ENCODE measurements at places on chromosomes 13 and 19.

DNA sequence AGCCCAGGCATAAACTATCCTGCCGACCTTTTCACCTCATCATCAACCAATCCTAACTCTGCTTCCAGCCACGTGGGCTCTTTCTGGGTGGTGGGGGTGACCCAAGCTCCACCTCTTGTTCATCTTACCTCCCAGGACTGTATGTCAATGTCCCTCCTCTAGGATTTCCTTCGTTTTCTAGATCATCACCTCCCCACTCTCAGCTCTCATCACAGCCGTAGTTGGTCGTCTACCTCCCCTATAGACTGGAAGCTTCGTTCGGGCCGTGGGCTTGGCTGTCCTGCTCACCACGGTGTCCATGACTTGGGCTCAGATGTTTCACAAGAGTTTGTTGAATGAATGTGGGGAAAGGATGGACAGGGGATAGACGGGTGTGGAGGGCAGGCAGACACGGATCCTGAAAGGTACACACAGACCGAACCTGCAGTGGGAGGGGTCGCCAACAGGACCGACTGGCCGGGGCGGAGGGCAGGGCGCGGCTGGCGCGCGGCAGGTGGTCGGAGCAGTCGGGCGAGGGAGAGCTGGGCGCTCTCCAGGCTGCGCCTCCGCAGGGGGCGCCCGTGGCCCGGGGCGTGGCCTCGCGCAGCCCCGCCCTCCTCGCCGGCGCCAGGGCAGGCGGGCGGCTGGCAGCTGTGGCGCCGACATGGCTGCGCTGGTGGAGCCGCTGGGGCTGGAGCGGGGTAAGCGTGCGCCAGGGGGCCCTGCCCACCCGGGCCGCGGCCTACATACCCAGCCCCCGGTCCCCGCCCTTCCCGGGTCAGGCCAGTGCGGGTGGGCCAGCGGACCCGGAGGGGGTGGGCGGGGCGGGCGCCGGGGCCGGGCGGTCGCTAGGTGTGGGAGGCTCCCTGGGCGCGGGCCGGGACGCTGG is at the start of gene LIN7B:
LIN7B (plus strand) TSS at position 609 of the 868 bp plus-strand sequence; CDS start at position 644, 35 bp downstream.
- H3K36me3 ChIP-seq = peaks cover 17% of the 10 kb centered on the region
- peak; percentile 94 for DNase-seq
- peaks cover 51% of the 10 kb centered on the region for H3K4me1 ChIP-seq

DNA sequence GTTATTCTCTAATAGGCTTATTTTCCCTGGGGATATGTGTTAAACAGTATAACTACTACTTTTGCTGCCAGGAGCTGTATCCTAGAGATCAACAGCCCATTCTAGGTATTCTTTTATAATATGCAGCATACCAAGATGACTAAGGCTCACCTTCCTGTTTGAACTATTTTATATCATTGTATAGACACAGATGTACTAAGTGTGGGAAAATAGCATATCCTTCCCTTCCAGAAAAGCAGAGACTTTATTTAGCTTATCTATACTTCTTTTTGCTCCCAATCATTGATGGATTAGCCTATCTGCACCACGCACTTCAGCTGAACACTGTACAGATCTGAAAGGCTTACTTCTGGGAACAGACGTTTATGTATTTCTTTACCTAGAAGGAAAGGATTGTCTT is 82.6 kb downstream of the MAB21L1 start:
- H3K27ac ChIP-seq = no peak overlapping the region
- H3K4me3 ChIP-seq = no peak overlapping the region
- no peaks in the 10 kb centered on the region for H3K36me3 ChIP-seq
- no peaks in the 10 kb centered on the region for H3K27me3 ChIP-seq

DNA sequence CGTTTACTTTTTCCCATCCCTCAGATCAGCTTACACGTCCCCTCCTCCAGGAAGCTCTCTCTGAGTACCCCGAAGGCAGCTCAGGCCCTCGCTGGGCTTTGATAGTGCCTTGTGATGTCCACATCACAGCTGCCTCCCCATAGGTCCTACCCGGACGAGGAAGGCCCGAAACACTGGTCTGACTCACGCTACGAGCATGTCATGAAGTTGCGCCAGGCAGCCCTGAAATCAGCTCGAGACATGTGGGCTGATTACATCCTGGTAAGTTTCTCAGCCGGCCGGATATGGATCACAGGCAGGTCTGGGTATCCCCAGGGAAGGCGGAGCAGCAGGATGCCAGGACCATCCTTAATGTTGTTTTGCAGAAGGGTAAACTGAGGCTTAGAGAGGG is 4.8 kb downstream of the COLGALT1 start:
- no peak overlapping the region for H3K27ac ChIP-seq
- no peaks in the 10 kb centered on the region for H3K27me3 ChIP-seq
- DNase-seq = no peak
- peaks cover 55% of the 10 kb centered on the region for H3K36me3 ChIP-seq
- H3K4me1 ChIP-seq = peaks cover 10% of the 10 kb centered on the region
- H3K4me3 ChIP-seq = no peak overlapping the region

DNA sequence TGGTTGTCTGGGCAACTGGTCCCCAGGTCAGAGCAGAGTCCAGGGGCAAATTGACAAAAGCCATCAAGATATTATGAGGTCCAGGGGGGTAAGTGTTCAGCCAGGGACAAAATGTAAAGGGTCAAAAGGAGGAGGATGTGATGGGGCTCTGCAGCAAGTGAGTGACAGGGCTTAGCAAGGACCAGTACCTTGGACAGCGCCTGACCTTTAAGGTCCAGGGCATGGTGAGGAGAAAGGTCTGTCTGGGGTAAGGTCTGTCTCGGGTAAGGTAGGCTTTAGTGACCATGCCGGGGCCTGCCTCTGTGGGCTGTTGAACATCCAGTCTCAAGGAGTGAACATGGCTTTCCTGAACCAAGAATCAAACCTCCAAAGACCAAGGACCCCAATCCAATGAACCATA is 6.3 kb upstream of the ZNF358 start:
- H3K27me3 ChIP-seq = no peaks in the 10 kb centered on the region
- H3K36me3 ChIP-seq = no peaks in the 10 kb centered on the region

DNA sequence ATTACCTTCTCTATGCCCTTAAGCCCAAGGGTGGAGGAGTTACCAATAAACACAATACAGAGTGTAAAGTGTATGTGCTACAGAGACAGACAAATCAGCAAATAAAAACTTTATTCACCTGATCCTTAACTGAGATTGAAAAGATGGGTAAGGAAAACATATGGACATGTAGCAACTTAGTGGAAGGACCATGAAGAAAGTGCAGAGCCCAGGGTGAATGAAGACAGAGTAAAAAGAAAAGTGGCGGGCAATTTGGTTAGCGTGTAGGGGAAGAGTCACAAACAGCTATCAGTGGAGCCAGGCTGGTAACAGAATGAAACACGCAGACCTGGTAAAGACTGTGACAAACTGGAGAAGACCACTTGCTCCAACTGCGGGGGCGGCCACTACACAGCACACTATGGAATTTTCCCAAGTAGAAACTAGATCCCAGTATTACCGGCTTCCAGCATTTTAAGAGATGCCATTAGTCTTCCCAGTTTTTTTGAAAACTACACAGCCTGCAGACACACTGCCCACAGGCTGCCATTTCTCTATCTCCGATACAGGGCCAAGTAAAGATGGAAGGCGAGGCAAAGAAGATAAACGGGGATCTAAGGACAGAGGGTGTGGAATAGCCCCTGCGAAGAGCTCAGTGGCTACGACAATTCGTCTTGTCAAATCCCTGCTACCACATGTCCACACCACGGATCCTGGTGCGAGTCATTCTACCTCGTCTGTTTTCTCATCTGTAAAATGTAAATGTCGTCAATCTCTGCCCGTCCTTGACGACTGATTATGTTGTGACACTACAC is 1.2 kb downstream of the UQCRFS1 start:
- H3K4me3 ChIP-seq = peak overlapping the region; percentile 97
- DNase-seq = no peak
- 0 out of 2 replicates have a peak, but pooled peaks cover 5% of the 10 kb centered on the region for H3K27me3 ChIP-seq
- peak overlapping the region; percentile 98 for H3K27ac ChIP-seq
- H3K36me3 ChIP-seq = peaks cover 30% of the 10 kb centered on the region

- H3K27me3 ChIP-seq = no peaks in the 10 kb centered on the region
- H3K4me1 ChIP-seq = peaks cover 62% of the 10 kb centered on the region
- H3K27ac ChIP-seq = peak overlapping the region; percentile 20
Measured at GRCh38 chr19:10430505-10431253, 10.3 kb downstream of the PDE4A start.
